ENCODE measurements at places on chromosomes 16 and 17.
A peak's percentile ranks its signal among the peaks of the same experiment; 100 is the strongest.

GRCh38 chr17:48110761-48111160, 3.2 kb downstream of the SNX11 start:
- DNase-seq = no peak

- no peak for DNase-seq
Observed at GRCh38 chr17:41784207-41784744, 2.2 kb downstream of the JUP start.

DNA sequence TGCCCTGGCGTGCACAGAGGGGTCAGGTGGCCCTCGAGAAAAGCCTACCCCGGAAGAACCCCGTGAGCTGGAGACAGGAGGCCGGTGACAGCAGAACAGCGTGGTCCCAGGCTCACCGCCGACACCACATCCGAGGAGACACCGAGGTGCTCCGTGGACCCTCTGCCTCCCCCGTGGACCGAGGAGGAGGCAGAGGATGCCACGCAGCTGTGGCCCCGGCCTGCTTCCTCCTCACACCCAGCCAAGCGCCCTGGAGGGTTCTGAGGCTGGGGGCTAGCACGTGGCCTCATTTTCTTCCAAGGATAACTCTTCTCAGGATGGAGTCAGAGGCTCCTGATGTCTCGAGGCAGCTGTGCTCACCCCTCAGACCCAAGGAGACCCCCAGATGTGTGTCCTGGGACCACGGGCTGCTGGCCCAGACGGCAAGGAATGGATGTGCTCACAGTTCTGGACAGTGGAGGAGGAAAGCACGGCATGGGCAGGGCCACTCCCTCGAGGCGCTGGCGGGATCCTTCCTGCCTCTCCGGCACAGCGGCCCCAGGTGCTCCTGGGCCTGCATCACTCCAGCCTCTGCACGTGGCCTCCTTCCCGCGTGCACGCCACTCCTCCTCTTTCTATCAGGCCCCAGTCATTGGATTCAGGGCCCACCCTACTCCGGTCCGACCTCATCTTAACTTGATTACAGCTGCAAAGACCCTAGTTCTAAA, 4.4 kb upstream of the PVALEF start:
- no peak for DNase-seq

GRCh38 chr17:77212833-77213777, 72.3 kb downstream of the SEC14L1 start:
- no peak for DNase-seq

DNA sequence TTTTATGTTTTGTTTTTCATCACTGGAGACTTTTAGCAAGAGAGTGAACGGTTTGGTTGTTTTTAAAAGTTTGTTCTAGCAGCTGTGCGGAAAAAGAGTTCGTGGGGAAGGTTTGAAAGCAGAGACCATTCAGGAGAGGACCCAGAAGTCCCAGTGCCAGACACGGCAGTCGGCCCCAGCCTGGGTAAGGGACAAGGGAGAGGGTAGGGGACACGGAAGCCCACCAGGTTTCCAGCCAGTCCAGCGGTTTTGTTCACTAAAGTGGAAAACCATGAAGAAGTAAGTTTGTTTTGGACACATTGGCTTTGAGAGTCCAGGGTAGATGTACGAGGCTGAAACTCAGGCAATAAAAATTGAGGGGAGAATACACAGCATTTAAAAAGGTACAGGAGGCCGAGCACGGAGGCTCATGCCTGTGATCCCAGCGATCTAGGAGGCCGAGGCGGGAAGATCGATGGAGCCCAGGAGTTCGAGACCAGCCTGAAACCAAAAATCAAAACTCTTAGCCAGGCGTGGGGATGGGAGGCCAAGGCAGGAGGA, 56.8 kb upstream of the RPH3AL start:
- DNase-seq = no peak

DNA sequence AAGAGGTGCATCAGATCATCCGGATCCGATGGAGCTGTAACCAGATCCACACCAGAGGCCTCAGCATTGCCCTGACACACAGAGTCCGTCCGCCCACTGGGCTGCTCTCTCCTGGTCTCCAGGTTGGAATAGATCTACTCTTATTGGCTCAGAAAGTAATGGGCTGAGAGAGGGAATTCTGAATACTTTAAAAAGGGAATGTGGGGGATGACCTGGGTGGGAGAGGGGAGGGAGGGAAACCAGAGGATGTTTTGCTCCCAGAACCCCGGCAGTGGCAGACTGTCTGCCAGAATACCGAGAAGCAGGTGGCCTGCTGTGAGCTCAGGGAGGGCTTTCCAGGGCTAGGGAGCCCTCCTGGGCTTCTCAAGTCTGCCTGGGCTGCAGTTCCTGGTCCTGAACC, 126.5 kb downstream of the ENGASE start:
- no peak for DNase-seq

DNA sequence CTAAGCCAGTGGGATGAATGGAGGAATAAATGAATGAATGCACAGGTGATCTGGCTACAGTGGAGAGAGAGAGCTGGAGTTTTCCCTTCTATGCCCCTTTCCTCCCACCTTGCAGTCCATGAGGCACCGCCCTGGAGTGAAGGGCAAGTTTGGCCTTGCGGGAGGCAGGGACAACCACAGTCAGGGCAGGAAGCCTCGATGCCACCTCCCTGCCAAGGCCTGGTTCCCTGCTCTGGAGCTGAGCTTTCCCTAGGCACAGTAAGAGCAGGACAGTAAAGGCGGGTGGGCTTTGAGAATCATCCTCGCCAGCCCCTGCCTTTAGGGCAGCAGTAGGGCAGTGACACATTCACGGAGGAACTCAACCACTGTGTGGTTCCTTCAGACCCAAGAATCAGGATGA, 72.6 kb downstream of the RBFOX3 start:
- no peak for DNase-seq

DNA sequence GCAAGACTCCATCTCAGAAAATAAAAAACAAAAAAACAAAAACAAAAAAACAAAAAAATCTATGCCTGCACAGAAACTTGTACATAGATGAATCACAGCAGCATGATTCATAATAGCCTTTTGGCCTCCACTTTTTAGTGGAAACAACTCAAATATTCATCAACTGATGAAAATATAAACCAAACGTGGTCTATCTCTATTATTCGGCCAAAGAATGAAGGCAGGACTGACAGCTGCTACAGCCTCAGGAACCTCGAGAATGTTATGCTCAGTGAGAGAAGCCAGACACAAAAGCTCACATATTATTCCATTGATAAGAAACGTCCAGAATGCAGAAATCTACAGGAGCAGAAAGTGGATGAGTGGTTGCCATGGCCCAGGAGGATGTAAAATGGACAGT, 19.8 kb downstream of the PPL start:
- peak; percentile 18 for DNase-seq

GRCh38 chr16:2964475-2965336, 631 bp downstream of the KREMEN2 start:
- DNase-seq = no peak

- no peak for DNase-seq
Observed at GRCh38 chr17:68820476-68820824, 134.7 kb downstream of the ABCA8 start.

DNA sequence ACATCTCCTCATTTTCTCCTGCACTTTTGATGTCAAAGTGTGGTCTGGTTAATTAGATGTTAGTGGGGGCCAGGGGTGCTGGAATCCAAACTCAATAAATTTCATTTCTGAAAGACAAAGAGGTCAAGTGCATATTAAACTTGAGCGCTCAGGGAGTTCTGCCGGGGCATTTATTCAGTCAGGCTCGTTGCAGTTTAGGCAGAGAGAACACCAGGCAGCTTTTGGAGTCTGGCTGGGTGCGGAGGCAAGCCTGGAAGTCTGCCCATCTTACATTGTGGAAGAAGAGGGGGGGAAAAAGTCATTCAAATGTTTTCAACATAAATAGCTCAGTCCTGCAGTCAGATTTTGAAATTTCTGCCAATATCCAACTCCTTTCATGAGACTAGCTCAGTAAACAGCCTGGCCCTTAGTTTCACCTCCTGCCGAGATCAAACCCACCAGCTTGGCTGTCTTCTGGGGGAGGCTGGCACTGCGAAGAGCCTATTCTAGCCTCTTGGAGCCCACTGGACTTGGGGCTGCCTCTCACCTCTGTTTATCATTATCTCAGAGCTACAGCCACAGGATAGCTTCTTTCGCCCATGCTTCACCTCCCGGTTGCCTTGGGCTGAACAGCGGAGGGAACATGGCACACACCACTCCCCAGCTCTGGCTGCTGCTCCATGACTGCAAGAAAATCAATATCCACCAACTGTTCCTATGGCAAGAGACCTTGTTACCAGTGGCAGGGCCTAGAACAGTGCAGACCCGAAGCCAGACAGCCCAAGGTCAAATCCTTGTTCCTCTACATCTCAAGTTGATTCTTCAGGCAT, 177.4 kb upstream of the CDH5 start:
- no peak for DNase-seq

GRCh38 chr17:39782980-39783379, 45.2 kb downstream of the GRB7 start:
- DNase-seq = no peak

DNA sequence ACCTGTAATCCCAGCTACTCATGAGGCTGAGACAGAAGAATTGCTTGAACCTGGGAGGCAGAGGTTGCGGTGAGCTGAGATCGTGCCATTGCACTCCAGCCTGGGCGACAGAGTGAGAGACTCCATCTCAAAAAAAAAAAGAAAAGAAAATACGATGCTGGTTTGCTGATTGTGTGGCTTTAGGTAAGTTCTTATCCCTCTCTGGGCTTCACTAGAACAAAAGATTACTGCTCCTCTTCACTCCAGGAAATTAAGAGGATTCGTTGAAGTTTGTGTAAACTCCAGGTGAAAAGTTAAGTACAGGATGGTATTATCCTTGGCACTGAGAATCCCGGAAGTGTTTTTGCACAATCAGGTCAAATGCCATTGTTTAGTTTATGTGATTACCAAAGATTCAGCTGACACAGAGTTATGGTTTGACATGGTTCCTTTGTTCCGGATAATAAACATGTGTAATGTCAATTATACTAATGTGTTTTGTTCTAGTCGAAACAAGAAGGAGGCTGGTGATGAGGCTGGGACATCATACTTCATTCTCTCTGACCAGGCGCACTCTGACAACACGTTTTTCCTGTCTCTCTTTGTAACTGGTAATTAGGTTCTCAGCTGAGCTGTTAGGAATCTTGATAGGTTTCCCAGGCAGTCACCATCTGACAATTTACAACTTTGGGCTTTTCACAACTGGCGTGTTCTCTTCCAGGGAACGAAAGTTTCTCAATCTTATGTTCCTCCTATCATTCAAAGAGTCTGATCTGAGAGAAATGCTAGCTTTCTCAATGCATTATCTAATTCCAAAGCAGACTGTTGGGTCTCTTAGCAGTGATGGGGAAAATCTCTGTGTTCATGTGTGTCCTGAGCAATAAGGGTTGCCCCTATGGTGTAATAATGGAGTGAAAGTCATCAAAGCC, 10.8 kb upstream of the TAOK1 start:
- no peak for DNase-seq

DNA sequence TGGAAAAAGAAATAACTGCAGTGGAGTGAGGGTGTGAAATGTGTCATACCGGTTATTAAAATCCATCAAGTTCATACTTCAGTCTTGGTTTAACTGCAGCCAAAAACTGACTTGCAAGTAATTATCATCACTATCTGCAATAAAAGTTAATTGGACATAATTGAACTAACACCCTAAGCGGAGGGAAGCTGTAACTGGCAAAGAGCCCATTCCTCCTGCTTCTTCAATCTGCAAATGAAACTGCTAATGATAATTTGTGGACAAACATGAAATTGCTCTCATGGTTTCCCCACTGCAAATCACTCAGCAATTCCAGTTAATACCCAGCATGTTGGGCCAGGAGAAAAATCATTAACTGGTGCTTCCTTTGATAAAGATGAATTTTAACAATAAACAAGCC, 46.5 kb downstream of the FAM222B start:
- DNase-seq = no peak

DNA sequence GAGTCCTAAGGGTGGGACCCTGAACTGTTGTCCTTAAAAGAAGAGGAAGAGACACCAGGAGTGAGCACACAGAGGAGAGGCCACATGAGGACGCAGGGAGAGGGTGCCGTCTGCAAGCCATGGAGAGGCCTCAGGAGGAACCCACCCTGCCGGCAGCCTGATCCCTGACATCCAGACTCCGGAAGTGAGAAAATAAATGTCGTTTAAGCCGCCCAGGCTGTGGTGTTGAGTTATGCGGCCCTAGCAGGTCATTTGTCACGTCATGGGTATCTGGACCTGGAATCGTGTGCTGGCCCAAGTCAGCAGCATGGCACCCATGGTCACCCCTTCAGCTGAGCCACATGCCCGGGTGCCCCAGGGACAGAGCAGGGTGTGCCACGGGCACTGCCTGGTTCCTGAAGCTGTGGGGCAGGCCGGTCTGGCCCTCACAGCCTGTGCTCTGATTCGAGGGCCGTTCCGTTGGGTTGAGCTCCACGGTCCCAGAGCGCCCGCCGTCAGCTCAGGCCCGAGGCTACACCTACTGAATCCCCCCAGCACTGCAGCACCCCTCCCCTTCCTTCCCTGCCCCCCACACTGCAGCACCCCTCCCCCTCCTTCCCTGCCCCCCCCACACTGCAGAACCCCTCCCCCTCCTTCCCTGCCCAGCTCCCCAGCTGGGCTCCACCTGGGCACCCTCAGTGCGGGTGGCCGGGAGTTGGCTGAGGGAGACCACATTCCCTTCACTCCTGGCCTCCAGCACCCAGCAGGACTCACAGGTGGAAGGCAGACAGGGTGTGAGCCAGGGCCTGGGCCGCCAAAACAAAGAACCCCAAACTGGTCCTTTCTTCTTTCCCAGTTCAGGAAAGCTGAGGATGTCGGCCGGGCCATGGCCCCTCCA, 2.7 kb upstream of the CCDC57 start:
- no peak for DNase-seq
